ENCODE measurements at places on chromosomes 1 and 21. TPM values are rescaled to one million over a fixed set of nuclear protein-coding genes. Genes with fewer than 3 reads are reported as not detected.
A peak's percentile ranks its signal among the peaks of the same experiment; 100 is the strongest.

Gene OR10Z1
- polyA plus RNA-seq = not detected

Gene MGST3
- polyA plus RNA-seq = 163 TPM

Gene RIPPLY3
- polyA plus RNA-seq = 0.12 TPM

Gene ADGRB2
- polyA plus RNA-seq = 19.0 TPM

Gene C4BPA
- 0.09 TPM for polyA plus RNA-seq

DNA sequence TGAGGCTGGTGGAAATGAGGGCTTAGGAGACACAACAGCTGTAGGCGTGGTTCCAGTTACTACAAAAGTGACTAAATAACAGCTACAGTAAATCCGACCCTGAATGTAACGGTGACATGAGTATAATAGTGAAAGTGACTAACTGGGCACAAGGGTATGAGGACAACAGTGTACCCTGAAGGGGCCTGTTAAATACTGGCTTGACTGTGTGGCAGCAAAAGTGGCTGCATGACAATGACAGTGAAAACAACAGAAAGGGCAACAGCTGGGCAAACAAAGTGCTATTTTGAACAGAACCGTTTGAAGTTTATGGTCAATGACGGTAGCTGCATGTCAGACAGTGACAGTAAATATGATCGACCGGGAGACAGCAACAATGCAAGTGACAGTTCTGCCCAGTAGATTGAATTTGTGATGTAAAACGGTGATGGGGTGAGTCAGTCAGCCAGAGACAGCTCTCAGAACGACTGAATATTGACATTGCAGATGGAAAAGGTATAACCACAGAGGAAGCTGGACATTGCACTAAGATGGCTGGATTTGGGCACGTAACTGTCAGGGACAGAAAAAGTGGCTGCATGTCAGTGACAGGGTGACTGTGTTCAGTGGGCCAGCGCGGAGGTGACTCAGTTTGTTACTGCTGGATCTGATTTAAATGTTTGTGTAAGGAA lies 1.2 kb upstream of the ZBTB40 start:
- DNase-seq = peak; percentile 31
- H3K27ac ChIP-seq = peak overlapping the region; percentile 98
- H3K27me3 ChIP-seq = no peaks in the 10 kb centered on the region
- H3K4me3 ChIP-seq = no peak overlapping the region

- H3K36me3 ChIP-seq = no peaks in the 10 kb centered on the region
- H3K27ac ChIP-seq = no peak overlapping the region
- peak; percentile 86 for DNase-seq
- no peak overlapping the region for H3K4me3 ChIP-seq
- peaks cover 4% of the 10 kb centered on the region for H3K4me1 ChIP-seq
- no peaks in the 10 kb centered on the region for H3K27me3 ChIP-seq
Observed at GRCh38 chr1:214123061-214123784, 135.4 kb downstream of the PROX1 start.

GRCh38 chr1:158527190-158527815 lies 26.9 kb downstream of the OR6Y1 start:
- no peak overlapping the region for H3K27ac ChIP-seq
- H3K4me1 ChIP-seq = no peaks in the 10 kb centered on the region
- H3K36me3 ChIP-seq = no peaks in the 10 kb centered on the region
- no peak overlapping the region for H3K4me3 ChIP-seq

DNA sequence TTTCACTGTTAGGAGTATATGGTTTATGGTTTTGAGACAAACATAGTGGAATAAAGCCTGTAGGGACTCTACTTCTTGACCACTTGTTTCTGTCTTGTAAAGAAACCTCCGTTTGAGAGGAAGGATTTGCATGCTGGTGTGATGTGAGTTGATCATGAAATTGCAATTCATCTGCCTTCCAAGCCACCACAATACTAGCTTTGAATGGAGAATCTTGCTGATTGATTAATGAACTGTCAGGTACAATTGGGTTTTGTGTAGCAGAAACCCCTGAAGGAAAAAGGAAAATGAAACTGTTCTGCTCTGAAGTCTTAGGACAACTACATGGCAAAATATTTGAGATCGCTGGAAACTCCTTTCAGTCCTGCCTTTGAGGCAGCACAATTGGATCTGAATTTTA lies 90.7 kb downstream of the VPS13D start:
- DNase-seq = no peak
- H3K36me3 ChIP-seq = peaks cover 53% of the 10 kb centered on the region
- no peaks in the 10 kb centered on the region for H3K27me3 ChIP-seq
- H3K4me3 ChIP-seq = no peak overlapping the region

DNA sequence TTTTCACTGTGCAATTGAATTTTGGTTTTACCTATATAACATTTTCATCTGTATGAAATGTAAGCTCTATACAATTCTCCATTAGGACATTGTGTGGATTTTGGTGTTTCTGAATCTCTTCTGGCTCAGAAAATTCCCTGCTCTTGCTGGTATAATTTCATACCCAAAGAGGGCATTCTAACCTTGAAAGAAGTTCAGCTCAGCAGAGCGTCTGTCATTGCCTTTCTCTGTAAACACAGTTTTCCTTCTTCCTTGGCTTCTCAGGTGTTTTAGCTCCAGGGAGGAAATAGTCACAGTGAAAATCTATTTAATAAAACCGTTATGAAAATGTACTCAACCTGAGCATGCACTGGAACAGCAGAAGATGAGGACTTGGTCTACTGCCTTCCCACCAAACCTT lies 16.0 kb downstream of the DISC1 start:
- H3K27me3 ChIP-seq = no peaks in the 10 kb centered on the region
- no peak for DNase-seq
- no peak overlapping the region for H3K27ac ChIP-seq
- H3K36me3 ChIP-seq = no peaks in the 10 kb centered on the region
- H3K4me1 ChIP-seq = peaks cover 7% of the 10 kb centered on the region

DNA sequence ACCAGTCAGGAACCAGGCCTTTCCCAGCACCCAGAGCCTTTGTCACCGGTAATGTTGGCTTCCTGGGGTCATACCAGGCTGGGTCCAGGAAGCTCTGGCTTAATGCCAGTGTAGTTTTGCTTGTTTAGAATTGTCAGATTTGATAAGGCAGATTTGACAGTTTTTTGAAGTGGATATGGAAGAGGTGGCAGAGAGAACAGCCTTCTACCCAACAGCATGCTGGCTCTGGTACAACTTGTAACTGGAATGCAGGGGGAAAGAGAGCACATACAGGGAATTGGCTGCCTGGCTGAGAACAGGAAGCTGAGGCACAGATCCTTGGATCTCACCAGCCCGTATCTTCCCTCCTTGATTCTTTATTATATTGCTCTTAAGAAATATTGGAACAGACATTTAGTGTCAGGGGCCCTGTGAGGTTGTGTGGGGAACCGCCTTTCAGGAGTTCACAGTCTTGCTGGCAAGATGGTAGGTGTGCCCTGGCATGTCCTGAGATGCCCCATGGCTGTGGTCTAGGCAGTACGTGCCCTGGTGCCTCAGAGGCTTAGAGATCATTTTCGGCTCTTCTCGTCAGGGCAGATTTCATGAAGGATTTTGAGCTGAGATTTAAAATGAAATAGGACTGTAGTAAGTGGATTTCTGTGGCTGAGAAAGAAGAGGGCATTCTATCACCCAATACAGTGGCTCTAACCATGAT lies 227.0 kb downstream of the PBX1 start:
- H3K4me1 ChIP-seq = peaks cover 18% of the 10 kb centered on the region
- H3K36me3 ChIP-seq = no peaks in the 10 kb centered on the region
- H3K27me3 ChIP-seq = no peaks in the 10 kb centered on the region
- DNase-seq = peak; percentile 32

All from muscle of leg (tissue), 16 donors.